ENCODE measurements at places on chromosomes 4 and X.

GRCh38 chr4:164876700-164877324 is at the start of gene APELA:
Gene APELA, plus strand, starts transcription at chr4:164877178. Its CDS starts 154 bp downstream, at chr4:164877332.
- no peak for DNase-seq

- DNase-seq, result no peak
Measured at GRCh38 chr4:98515470-98515809, 143.0 kb downstream of the TSPAN5 start.

DNA sequence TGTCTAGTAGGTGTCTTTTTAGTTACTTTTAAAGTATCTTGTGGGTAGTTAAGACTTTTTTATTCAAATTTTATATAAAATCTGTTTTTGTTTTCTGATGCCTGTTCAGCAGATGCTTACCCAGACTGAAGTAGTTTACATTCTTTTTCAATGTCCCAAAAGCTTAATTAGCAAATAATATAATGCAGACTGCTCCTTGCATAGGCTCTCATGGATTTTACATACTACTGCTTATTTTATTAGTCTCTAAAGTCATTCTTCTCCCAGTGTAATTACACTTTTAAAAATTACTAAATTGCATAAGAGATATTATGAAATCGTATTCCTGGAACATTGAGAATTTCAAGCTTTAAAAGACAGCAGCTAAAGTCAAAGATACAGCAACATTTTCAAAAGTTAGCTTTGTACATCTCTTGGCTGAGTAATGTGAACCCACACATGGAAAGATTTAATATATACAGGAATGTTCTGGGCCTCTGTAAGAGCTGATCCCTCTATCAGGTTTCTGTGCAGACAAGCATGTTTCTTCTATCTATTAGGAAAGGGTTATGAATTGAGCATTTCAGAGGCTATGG is 148.4 kb upstream of the SPRY1 start:
- no peak for DNase-seq

DNA sequence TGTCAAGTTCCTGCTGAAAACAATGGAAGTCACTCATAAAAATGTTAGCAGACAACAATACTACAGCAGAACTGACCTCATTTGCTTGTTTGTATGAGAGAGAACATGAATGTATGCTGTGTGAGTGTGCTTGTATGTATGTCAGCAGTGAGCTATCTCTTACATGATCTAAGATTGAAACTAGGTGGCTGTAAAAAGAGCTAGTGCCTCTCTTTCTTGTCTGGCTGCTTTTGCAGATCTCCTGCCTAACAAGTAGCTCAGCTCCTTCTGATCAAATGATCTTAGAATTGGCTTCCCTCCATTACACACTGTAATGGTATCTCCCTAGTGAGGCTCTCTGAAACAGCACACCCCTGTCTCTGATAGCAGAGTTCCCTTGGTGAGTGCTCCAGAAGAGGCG is 20.7 kb downstream of the PAK3 start:
- no peak for DNase-seq

GRCh38 chrX:54248309-54248708 is 65.3 kb upstream of the FAM120C start:
- peak; percentile 18 for DNase-seq

DNA sequence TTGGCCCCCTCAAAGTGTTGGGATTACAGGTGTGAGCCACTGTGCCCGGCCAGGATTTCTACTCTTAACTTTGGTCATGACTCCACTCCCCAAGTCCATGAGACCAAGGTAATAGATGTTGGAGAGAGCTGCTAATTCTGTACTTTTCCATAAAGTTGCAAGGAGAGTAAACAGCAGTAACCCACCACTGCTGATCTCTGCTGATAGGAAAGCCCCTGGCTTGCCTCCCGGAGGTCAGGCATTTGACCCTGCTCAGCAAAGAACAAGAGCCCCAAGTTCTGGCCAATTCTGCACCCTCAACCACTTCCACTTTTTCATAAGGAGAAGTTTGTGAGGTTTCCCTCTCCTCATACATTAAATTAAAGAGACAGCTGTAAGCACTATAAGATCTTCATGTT is 143.0 kb downstream of the RASL11B start:
- DNase-seq, result no peak

DNA sequence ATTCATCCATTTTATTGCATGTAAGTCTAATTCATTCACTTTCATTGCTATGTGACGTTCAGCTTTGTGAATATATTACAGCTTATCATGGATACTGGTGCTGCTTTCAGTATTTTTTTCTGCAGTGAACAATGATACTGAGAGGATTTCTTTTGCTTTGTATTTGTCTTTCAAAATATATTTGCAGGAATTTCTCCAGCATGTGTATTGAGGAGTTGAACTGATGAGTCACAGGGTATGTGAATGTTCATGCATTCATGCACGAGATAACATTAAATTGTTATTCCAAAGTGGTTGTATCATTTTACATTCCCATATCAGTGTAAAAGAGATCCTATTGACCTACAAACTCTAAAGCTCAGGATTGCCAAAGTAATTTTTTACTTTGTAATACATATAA is 283.8 kb upstream of the ARSJ start:
- DNase-seq, result no peak

DNA sequence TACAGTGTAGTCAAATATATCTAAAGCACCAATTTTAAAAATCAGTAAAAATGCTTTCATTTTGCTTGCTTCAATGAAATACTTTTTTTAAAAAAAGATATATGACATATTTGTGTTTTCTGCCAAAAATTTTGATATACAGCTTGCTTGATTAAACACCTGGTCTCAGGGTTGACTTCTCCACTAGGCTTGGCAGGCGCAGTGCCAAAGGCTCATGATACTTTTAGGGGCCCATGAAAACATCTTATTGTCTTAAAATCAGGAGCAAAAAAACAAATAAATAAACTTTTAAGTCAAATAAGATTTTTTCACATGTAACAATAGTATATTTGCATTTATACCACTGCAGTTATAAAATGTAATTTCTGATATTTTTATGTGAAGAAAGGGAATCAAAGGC is 95.6 kb downstream of the ADGRA3 start:
- no peak for DNase-seq

DNA sequence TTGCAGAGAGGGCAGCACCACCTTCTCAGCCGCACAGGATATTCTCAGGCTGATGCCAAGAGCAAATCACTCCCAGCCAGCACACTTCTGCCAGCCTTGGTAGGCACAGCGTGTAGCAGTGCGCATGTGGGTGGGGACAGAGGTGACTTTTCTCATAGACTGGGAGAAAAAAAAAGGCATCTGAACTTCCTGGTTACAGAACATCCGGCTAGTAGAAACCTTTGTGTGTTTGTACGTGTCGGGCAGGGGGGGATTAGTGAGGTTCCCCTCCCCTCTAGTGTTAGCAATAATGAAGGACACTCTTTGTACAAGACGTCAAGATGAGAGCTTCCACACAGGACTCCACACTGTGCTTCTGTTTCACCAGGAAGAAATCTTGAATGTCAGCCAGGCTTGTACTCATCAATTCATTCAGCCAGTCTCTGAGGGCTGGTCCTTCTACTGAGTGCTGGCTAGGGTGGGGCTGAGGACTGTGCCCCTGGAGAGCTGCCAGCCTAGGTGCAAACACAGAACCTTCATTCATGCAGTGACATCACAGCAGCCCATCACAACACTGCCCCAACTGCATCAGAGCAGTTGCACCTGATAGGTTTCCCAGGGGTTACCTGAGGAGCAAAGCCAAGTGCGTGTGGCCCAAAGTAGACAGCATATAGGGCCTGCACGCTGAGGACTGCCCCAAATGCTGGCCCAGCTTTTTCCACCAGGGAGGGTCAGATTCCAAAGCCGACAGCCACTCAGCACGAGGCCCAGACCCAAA is 34.7 kb downstream of the SLC25A5 start:
- DNase-seq, result peak; percentile 58

GRCh38 chr4:181323061-181323460 is 920.1 kb upstream of the TENM3 start:
- DNase-seq, result no peak

DNA sequence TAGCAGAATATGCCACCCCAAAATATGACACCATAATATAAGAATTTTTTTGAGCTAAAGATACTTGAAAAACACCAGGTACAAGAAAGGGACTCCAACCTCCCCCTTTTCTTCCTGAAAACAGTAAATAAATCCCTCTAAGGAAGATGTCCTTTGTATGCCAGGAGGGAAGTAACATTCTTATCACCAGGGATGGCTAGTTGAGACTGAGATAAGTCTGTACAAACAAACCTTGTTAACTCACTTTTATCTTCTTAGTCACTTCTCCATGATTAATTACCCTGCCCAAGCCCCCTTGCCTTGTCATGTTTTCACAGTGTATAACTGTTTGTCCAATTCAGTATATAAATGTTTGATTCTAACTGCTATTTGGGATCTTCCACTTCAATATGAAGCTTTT is 888.0 kb downstream of the PCDH18 start:
- DNase-seq, result no peak

DNA sequence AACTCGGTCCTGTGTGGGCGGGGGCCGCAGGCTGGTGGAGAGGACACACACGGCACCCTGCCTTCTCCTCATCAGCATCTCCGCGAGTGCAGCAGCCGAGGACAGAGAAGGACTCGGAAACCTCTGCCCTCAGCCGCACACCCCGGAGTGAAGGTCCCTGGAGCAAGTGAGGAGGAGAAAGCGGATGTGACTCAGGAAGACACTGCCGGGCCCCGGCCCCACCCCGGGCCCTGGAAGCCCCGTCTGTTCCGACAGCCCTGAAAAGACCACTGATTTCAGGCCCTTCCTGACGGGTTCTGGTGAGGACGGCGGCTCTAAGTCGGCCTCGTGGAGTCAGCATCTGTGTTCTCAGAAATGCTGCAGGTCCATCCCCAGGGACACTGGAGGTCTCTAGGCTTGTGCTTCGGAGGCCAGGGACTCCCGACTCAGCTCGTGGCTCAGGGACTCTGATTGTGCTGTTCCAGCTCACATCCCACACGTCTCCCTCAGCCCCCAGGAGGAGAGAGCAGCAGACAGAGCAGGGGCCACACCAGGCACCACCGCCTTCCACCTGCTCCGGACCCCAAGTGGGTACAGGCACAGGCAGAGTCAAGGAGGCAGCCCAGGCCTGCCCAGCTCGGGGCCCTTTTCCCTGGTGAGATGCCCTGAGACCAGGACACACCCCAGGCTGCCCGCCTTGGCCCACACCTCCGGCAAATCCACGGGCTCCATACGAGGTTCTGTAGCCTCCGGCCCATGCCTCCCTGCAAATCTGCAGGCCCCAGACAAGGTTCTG is 134.5 kb upstream of the NKX1-1 start:
- DNase-seq, result no peak

DNA sequence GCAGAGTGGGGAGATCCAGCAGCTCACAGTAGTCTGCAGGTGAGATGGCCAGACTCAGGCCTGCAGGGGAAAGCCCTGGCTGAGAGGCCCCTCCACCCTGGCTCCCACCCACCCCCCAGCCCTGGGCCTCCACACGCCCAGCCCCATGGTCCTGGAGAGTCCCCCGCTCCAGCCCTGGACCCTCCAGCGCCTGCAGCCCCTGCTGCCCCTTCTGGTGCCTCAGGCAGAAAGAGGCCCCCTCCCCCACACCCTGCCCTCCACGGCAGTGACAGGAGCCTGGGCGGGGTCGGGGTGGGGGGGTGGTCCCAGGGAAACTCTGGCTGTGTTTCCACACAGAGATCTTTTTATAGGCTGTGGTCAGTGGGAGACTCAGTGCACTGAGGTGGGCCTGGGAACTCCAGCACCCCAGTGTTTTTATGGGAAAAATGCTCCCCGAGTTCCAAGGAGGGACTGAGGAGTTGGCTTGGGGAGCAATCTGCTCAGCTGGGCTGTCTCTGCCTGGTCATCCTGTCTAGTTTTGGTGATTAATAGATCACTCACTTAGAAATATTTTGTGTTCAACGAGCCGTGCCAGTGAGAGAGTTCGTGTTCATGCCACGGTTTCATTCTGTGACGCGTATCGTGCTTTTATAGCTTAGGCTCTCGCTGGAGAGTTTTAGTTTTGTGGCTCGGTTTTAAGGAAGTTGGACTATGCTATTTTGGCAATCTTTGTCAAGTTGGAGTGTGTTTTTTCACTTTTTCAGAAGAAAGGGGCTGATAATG is 53.1 kb upstream of the HGFAC start:
- no peak for DNase-seq

GRCh38 chrX:9131066-9131465 is 97.1 kb upstream of the FAM9B start:
- DNase-seq, result no peak

DNA sequence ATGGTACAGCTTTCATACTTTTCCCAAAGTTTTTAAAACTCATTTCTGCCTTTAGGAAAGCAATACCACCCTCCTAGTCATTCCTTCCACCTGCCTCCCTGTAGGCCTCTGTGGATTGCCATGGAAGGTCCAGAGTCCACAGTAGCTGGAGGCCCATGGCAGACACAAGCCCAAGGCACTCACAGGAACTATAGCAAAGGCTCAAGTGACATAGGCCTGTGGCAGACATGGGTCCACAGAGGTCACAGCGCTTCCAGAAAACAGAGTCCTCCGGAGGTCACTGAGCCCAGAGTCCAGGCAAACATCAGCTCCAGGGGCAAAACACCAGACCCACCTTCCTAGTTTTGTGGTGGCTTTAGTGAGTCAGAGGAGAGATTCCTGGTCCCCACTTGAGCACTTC is 147.6 kb upstream of the ATP6AP2 start:
- no peak for DNase-seq

- no peak for DNase-seq
Measured at GRCh38 chrX:10107483-10107882, 49.3 kb upstream of the CLCN4 start.

GRCh38 chr4:141376769-141377168 is 156.1 kb downstream of the ZNF330 start:
- DNase-seq, result no peak

DNA sequence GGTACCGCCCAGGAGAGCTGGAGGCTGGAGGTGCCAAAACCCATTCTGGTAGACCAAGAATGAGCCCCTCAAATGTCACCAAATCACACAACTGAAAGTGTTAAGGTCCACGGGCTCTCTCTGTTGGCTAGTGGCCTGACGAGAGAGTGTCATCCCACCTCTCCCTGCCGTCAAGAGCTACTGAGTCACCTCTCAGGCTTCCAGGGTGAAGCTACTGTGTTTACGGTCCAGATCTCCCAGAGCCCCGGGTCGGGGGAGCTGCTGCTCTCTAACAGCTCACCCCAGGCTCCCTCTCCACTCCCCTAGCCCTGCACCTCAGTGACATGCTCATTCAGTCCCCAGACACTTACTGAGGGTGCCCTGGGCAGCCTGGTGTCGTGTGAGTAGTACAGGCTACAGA is 59.2 kb downstream of the ADGRG2 start:
- no peak for DNase-seq

- DNase-seq, result no peak
Measured at GRCh38 chr4:95411371-95412088, 137.2 kb downstream of the UNC5C start.
